ENCODE measurements at places on chromosomes 7 and 10.

- no peak for DNase-seq
Measured at GRCh38 chr10:11430421-11431215, 180.8 kb downstream of the USP6NL start.

- no peak for DNase-seq
Measured at GRCh38 chr10:114684084-114684821, 26.2 kb upstream of the ABLIM1 start.

- no peak for DNase-seq
Measured at GRCh38 chr7:104758504-104758903, 255.5 kb upstream of the KMT2E start.

- no peak for DNase-seq
Measured at GRCh38 chr7:73618538-73618937, 5.8 kb downstream of the MLXIPL start.

- peak; percentile 47 for DNase-seq
Measured at GRCh38 chr10:62354916-62355315, 19.3 kb upstream of the ZNF365 start.

GRCh38 chr7:69295977-69296376 lies 302.3 kb upstream of the AUTS2 start:
- DNase-seq: no peak

DNA sequence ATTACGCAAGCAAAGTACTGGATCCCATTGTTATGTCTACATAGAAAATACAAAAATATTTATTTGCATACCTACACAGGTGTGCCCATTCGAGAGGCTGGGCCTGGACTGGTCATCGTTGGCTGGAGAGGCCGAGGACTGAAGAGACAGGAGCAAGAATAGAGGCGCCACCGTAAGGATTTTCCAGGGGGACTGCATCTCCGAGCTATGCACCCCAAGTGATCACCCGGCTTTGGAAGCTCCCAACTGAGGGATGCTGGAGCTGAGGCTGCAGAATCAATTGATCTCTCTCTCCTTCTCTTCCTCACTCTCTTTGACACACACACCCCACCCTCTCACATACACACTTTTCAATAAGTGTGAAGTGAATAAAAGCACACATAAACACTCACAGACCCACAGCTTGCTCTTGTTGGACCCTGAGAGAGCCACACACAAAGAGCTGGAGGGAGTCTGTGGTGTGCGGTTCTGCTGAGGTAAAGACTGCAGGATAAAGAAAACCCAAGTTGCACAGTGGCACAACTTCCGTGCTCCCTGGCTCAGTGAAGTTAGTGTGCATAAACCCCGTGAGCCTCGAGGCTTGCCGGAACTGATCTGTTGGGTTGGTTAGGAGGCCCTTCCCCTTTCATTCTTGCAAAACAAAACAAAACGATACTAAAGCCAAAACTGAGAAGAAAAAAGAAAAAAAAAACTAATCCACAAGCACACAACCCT lies at the start of gene AOAH:
AOAH (minus strand) TSS at position 544 of the 714 bp plus-strand sequence; CDS start at position 198, 346 bp downstream.
- DNase-seq: no peak

- peak; percentile 59 for DNase-seq
Measured at GRCh38 chr7:82810558-82811259, 352.0 kb downstream of the PCLO start.

- DNase-seq: no peak
Measured at GRCh38 chr10:14673189-14673861, 101.4 kb downstream of the FAM107B start.

DNA sequence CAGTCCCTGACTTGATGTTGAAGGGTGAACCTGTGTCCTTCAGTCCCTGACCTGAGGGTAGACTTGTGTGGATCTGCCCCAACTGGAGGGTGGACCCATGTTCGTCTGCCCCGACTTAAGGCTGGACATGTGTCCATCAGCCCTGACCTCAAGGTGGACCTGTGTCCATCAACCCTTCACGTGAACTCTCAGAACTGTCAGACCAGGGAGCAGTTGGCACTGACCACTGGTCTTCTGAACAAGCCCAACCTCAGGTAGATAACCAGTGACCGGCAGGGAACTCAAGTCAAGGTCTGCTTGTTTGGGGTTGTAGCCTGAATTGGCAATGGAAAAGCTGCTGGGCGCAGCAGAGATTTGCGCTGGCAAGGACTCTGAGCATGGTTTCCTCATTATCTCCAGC lies 96.5 kb downstream of the ADCY1 start:
- DNase-seq: no peak

DNA sequence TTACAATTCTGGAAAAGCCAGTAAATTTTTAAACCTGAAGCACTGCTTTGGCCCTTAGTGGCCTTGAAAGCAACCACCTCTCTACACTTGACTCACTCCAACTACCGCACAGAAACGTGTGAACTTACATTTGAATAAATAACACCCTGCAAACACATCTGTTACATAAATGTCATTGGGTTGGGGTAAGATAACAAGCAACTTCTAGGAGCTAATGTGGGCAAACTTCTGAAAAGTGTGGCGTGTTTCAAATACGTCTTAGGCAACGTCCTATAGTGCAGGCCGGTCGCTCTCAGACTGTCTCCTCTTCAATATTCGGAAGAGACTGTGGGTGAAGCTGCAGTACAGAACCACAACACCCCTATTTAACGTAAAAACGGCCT lies 474 bp downstream of the ORC5 start:
- peak; percentile 11 for DNase-seq

DNA sequence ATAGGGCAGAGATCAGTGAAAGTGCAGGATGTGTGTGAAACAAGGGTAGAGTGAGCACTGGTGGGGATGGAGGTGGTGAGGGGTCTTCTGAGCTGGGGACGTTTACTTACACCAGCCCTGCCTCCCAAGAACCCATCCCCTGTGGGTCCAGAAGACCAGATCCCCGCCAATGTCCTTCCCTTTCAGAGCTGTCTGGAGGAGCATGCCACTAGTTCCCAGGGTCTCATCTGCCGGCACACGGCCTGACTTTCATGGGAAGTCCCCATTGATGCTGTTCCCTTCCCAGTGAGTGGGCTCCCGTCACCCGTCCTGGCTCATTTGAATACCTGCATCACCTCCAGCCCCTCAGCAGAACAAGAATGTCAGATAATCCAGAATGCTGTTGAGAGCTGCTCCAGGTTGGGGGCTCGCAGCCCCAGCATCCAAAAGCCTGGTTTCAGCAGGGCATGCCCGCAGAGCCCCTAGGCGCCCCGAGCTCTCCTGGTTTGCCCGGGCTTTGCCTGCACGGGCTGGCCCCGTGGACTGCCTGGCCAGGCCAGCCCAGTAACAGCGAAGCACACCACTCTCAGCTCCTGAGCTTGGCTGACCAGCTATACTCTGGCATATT lies 246.7 kb downstream of the MGMT start:
- DNase-seq: no peak

DNA sequence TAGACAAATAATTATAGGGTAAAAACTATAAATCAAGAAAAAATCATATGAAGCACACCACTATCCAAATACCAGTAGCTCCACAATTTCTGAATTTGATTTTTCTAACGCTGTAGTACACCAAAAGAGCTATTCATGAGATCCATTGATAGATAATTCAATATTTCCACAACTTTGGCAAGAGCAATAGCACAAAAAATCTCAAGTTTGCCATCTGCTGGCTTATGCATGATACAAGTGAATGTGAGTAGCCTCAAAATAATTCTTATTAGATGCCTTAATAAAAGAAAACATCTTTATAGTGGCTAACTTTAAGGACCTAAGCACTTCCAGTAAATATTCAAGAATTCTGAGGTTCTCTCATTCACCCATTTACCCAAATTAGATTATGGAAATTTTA lies 2.2 kb upstream of the TMEM196 start:
- no peak for DNase-seq

- DNase-seq: no peak
Measured at GRCh38 chr7:13179775-13180523, 492.5 kb downstream of the ARL4A start.

GRCh38 chr7:106282390-106282789 lies 2.4 kb downstream of the NAMPT start:
- no peak for DNase-seq

DNA sequence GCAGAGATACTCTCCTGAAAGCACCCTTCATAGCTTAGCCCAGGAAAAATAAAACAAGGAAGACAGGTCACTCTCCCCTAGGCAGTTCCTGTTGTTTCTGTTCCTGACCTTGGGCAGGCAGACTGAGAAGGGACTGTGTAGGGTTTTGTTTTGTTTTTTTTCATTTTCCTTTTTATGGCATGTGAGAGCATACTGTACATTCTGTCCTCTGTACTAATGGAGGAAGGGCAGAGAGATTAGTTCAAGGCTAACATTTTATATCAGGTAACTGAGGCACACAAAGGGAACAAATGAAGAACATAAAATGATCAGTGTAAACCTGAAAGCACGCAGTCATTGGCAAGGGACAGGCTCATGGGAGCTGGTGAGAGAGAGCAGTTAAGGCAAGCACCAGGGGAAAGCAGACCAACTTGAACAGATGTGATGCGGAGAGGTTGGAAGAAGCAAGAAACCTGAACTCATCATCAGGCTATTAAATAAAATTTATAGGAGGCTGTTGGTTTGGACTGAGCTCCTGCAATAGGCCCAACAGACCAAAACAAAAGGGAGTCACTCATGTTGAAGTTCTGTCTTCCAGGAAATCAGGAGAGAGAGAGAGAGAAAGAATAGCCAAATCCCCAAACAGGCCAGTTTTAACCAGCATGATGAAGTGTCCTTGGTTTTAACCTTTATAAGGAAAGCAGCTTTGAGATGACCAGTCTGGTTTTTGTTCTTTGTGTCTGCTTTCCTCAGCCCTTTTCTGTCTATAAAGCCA lies 34.1 kb upstream of the PDCD4 start:
- no peak for DNase-seq

- DNase-seq: no peak
Measured at GRCh38 chr7:18290865-18291264, 204.7 kb upstream of the HDAC9 start.

- DNase-seq: no peak
Measured at GRCh38 chr7:1735262-1735661, 65.2 kb downstream of the ELFN1 start.

- DNase-seq: peak; percentile 43
Measured at GRCh38 chr7:75966190-75966961, 28.0 kb downstream of the TMEM120A start.

DNA sequence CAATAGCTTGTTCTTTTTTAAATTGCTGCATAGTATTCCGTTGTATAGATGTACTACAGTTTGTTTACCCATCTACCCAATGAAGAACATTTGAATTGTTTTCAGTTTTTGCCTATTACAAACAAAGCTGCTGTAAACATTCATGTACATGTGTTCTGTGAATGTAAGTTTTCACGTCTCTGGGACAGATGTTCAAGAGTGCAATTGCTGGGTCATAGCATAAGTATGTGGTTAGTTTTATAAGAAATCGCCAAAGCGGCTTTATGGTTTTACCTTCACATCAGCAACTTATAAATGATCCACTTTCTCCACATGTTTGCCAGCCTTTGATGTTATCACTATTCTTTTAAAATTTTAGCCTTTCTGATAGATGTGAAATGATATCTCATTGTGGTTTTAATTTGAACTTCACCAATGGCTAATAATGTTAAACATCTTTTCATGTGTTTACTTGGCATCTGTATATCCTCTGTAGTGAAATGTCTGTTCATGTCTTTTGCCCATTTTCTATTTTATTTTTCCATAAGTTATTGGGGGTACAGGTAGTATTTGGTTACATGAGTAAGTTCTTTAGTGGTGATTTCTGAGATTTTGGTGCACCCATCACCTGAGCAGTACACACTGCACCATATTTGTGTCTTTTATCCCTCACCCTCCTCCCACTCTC lies 73.5 kb downstream of the TBXAS1 start:
- DNase-seq: no peak

DNA sequence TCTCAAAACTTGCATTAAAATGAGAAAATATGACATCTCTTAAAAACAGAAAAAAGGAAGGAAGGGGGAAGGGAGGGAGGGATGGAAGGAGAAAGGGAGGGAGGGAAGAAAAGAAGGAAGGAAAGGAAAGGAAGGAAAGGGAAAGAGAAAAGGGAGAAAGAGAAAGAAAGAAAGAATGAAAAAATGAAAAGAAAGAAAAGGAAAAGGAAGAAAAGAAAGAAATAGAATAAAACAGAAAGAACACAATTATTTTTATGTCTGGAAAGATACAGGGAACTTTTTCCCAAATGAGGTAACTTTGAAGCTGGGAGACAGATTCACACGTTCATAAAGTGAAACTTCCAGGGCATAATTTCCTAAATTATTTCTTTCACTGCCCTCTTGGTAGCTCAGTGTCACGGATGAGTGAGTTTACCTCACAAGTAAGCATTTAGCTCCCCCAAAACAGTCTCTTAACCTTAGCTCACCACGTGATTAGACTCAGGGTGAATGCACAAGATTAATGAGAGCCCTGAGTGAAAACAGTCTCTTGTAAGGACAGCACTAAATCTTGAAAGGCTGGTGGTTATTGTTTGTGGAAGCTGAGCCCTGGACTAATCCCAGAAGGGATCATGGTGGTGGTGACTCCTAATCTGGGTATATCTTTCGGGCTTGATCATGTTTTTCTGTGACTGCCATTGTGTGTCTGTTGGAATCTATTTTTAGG lies 74.1 kb upstream of the HDAC9 start:
- no peak for DNase-seq
